Activated CD4-positive, alpha-beta T cell treated with anti-CD3 and anti-CD28 coated beads, Interleukin-2, amount 50 U/mL, for 48 hours (primary cell): ENCODE measurements at places on chromosomes 12 and 14.

- DNase-seq = no peak
Measured at GRCh38 chr12:52261208-52261484, 13.3 kb upstream of the KRT86 start.

- DNase-seq = no peak
Measured at GRCh38 chr14:104235686-104236085, 97.3 kb downstream of the KIF26A start.

DNA sequence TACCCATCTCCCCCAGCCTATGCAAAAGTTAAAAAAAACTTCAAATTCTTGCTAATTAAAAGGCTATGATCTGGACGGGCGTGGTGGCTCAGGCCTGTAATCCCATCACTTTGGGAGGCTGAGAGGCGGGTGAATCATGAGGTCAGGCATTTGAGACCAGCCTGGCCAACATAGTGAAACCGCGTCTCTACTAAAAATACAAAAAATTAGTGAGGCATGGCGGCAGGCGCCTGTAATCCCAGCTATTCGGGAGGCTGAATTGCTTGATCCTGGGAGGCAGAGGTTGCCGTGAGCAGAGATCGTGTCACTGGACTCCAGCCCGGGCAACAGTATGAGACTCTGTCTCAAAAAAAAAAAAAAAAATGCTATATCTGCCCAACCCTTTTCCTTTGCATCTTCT, 925.4 kb downstream of the GALC start:
- DNase-seq = no peak

GRCh38 chr12:40314927-40315326, 90.1 kb downstream of the LRRK2 start:
- no peak for DNase-seq

- DNase-seq = no peak
Measured at GRCh38 chr12:42958291-42958674, 368.7 kb upstream of the PRICKLE1 start.

DNA sequence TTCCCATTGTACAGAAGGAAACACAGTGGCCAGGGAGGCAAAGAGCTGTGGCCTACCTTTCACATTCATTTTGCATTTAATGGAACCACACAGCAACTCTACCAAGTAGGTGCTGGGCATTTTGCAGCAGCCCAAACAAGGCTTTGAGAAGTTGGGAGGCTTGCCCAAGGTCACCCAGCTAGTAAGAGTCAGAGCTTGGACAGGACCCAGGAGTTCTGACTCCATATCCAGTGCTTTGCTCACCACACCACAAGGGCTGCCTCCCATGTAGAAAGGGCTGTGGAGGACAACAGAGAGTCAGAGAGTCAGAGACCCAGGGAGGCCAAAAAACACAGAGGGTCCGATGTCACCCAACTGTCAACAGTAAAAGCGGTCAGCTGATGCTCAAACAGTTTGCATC, 400.2 kb downstream of the BCL11B start:
- DNase-seq = no peak

GRCh38 chr14:70995211-70995610, 88.0 kb downstream of the PCNX1 start:
- no peak for DNase-seq

DNA sequence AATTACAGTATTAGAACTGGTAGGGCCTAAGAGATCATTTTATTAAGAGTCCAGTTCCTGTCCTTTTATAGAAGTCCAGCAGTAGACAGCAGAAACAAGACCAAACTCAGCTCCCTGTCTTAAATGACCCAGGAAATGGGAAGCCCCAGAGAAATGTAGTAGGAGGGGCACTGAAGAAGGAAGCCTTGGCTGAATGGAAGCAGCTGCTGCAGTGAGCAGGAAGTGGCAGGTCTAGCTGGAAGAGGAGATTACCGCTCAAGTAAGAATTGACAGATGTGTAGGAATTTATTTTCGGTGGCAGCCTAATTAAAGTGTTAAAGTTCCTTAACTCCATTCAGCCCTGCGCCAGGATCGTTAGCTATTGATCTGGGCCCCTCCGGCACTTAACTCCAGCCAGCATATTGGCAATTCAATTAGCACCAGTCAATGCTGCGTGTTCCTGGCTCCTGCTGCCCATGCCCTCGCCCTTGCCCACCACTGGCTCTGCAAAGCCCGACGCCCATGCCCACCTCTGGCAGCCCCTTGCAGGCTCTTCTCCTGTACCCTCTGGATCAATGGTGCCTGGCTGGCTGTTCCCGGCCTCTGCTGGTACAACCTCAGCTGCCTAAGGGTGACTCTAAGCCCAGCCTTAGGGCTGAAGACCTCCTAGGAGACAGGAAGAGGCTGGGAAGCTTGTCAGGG, 21.1 kb downstream of the ZFHX2 start:
- no peak for DNase-seq

DNA sequence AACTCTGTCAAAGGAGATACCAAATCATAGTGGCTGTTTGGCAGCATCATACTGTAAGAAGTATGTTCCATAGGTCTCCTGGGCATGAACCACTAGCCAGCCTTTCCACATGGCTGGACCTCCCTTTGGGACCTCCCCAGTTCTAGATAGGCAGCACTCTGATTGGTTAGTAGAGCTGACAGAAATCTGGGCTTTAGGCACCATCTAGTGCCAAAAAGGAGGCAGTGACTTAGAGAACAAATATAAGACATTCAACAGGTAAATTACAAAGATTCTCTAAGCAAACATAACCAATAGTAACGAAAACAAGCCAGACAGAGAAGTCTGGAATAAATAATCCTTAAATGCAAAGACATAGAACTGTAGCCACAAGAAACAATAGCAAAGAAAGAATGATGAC, 148.0 kb upstream of the PDE3A start:
- DNase-seq = no peak

DNA sequence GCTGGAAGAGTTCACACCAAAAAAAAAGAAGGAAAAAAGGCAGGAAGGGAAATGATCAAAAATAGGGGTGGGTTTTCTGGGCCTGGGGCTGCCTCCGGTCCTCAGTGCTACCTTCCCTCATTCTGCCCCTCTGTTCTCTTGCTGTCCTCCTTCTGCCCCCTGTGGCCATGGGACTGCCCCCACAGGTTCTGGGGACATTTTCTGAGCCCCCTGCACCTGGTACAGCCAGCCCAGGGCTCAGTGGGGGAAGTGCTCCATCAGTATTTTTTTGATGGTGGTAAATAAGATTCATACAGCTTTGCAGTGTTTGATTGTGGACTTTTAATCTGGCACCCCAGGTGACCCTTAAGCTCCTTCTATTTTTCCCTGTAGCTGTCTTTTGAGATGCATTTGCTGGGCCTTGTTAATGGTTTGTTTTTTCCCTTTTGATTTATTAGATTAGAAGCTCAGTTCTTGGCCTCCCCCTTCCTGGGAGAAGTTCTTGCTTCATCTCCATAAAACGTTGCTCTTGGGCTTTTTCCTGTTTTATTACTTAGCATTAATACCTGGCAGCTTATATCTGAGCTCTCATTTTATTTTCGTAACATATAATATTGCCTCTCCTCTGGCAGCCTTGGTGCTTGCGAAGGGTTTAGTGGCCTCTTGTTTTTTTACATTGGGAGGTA, 43.1 kb downstream of the CHST11 start:
- no peak for DNase-seq

GRCh38 chr14:89746654-89747053, 207.9 kb downstream of the EFCAB11 start:
- DNase-seq = no peak

- DNase-seq = no peak
Measured at GRCh38 chr12:124509676-124510300, 57.6 kb downstream of the NCOR2 start.

- no peak for DNase-seq
Measured at GRCh38 chr12:89733579-89734201, 25.1 kb upstream of the ATP2B1 start.

GRCh38 chr14:91405724-91406435, 11.7 kb downstream of the CCDC88C start:
- DNase-seq = no peak

DNA sequence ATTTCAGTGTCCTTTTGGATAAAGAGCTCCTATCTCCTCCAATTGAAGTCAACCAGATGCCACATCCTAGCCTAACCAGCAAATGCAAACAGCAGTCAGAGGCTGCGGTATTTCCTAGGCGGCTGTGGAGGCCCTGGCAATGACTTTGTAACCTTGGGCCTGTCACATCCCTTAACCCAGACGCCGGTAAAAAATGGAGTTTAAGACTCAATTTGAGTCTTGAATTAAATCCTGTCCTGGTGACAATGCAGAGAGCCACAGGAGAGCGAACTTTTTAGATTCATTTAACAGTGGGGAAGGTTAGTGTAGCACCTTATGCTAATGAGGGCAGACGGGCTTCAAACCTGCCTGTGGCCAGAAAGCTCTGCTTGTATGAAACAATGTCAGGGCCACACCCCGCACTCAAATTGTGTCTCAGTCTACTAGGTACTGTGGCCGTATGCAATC, 1.3 kb downstream of the C12orf75 start:
- DNase-seq = peak; percentile 22

GRCh38 chr14:75435473-75435872, 7.7 kb downstream of the JDP2 start:
- DNase-seq = no peak

DNA sequence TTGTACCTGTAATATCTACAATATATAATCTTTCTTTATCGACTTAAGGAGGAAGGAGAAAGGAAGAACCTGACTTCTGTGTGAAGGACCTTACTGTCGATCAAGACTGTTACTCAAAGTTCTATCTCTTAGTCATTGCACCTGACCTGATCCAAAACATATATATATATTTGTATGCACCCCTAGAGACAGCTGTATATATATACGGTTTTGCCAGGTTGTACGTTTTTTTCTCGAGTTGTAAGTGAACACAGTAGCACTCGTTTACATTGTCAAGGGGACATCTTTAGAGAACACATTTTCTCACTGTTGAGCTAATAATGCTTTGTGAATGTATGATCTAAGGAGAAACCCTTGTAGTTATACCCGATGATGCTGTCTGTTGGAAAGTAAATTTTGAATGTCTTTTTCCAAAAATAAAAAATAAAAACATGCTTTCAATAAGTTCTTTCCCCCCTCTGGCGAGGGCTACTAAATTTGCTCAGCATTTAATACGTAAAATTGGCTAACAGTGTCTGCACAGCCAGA, 536 bp upstream of the SLC35E3 start:
- no peak for DNase-seq

GRCh38 chr12:122830517-122831214, 4.6 kb upstream of the HIP1R start:
- no peak for DNase-seq

DNA sequence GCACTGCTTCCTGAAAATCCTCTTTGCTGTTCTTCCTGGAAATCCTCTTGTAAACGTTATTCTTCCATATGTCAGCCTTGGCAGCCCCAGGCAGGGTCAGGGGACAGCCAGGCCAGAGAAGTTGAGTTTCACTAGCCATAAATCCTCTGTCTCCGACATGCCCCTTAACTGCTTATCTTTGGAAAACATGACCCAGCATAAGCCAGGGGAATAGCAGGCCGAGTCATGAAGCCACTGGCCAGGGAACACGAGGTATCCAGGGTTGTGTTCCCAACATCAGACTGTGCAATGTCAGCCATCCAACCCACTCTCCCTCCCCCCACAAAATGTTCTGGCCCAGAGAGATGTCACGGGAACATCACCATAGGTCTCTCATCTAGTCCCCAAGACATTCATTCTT, 453.9 kb downstream of the MED13L start:
- no peak for DNase-seq

- no peak for DNase-seq
Measured at GRCh38 chr12:111256629-111257434, 112.1 kb downstream of the PHETA1 start.

GRCh38 chr12:92080911-92081285, 64.7 kb downstream of the BTG1 start:
- DNase-seq = no peak

DNA sequence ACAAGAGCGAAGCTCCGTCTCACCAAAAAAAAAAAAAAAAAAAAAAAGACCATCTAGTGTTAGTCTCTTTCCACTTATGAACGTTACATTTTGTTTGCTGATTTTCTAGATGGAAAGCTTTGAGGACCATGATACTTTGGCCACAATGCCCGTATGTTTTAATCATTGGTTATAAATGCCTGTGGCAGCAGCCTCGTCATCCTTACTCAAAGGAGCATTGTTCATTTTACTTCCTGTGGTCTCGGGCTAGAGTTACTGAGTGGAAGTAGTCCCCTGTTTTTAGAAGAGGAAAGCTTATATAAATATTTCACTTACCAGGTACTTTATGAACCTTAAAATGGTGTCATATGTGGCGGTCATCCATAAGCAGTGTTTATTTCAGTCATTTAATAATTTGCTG, 359.9 kb downstream of the AEBP2 start:
- no peak for DNase-seq

GRCh38 chr14:90880282-90880681, 64.1 kb upstream of the TTC7B start:
- DNase-seq = no peak

DNA sequence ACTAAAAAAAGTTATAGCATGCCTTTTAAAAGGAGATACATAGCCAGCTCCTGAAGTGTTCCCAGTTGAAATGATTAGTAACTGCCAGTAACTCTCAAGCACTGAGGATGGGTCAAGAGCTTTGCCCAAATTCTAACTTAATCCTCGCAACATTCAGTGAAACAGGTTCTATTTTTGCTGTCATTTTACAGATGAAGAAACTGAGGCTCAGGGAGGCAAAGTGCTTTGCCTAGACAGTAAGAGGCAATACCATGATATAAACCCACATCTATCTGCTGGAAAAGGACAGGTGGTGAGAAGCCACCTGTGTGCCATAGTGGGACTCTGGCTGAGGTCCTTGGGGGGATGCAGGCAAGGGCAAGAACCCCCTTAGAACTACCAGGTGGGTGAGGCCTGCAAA, 8.8 kb downstream of the TESC start:
- DNase-seq = no peak

DNA sequence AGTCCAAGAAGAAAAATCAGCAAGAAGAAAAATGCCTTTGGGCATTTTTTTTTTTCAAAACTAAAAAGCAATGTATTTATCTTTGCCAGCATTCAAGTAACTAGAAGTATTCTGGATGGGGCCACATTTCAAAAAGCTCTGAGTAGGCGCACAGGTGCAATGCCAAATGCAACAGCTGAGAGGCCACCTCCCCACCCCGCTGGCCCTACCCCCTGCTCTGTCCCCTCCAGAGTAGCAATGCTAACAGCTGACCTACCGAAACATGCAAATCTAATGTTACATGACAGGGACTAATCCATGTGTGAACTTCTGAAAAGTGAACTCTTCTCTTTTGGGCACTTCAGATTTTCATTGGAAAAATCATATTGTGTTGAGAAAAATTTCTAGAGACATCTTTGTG, 153.7 kb upstream of the SLC38A2 start:
- DNase-seq = no peak

DNA sequence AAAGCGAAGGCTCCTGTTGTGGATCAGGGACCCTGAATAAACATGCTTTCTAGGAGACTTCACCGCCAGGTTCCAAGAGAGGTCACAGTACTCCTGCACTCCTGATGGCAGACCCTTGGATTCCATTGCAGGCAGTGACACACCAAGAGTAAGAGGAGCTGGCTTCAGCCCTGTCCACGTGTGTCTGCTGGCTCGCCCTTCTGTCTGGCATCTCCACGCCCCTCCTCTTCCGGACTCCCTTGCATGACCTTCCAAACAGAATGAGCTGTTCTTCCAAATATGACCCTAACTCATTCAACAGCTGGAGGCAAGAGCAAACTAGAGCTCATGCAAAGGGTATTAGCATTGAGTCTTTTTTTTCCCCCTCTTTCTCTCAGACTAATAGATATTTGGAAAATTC, 233.0 kb upstream of the PLEKHG7 start:
- no peak for DNase-seq
